H1 (cell line): ENCODE measurements at places on chromosomes 2 and 18.

DNA sequence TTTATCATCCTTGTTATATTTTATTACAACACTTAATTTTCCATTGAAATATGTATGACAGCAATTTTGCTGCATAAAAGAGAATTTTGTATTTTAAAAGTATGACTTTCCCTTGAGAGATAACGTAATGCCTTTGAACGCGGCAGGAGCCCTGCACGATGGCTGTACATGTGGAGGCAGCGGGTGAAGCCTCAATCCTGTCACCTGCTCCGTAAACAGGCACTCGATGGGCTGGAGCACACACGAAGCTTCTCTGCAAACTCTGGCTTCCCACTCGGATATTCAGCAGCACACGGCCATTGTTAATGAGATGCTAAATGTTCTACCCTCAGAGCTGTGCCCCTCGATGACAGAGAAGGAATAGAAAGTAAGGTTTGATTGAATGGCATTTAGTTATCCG lies 184.4 kb downstream of the RTP5 start:
- no peak for DNase-seq

DNA sequence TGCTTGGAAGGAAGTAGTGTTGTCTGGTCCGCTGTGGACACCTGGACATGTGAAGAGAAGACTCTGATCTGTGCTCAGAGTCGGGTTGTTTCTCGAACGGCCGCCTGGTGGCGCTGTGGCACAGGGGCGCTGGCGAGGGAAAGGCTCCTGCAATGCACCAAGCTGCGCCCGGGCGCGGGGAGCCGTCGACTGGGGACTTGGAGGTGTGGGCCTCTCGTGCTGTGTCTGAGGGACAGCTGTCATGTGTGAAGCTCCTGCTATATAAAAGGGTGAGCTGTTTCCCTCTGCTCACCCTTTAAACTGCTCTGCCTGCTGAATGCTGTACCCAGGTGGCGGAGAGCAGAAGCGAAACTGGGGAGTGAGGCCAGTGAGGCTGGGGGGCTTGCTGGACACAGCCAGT lies 44.0 kb downstream of the GNAL start:
- DNase-seq: peak; percentile 97

DNA sequence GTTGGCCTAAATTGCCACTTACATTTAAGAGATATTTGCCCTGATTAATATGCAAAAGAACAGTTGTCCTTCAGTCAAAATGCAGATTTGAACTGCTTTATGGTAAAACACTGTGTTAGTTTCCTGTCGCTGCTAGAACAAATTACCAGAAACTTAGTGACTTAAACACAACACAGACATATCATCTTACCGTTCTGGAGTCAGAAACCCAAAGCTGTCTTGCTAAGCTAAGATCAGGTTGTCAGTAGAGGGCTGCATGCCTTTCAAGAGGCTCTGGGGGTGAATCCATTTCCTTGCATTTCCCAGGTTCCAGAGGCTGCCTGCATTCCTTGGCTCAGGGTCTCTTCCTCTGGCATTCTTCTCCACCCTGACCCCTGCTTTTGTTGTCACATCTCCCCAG lies 149.5 kb downstream of the FAM161A start:
- DNase-seq: peak; percentile 8

GRCh38 chr2:33786881-33787280 lies 187.8 kb upstream of the FAM98A start:
- no peak for DNase-seq

GRCh38 chr2:160942476-160943142 lies 217.6 kb upstream of the TANK start:
- no peak for DNase-seq

- no peak for DNase-seq
These were observed 65.5 kb upstream of the PMAIP1 start for GRCh38 chr18:59834267-59834666.

- DNase-seq: no peak
These were observed 12.6 kb upstream of the EPB41L3 start for GRCh38 chr18:5556310-5556974.

DNA sequence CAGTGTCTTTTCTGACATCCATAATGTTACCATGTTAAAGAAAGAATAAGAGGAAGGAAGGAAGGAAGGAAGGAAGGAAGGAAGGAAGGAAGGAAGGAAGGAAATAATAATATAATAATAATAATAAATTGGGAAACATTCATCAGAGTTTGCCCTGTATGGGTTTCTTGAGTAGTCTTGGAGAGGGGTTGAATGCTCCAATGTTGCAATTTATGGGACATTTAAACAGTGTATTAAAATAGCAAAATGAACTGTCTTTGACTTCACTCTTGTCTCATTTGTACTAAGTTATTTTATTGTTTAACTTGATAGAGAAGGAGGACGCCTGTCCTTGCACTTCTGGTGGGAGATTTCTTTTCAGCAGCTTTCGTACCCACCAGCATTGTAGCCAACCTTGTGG lies 277.7 kb downstream of the RNF144A start:
- no peak for DNase-seq

- no peak for DNase-seq
These were observed 1669.3 kb downstream of the SUCLG1 start for GRCh38 chr2:82789851-82790205.

GRCh38 chr2:113822087-113822815 lies 65.8 kb upstream of the SLC35F5 start:
- no peak for DNase-seq

DNA sequence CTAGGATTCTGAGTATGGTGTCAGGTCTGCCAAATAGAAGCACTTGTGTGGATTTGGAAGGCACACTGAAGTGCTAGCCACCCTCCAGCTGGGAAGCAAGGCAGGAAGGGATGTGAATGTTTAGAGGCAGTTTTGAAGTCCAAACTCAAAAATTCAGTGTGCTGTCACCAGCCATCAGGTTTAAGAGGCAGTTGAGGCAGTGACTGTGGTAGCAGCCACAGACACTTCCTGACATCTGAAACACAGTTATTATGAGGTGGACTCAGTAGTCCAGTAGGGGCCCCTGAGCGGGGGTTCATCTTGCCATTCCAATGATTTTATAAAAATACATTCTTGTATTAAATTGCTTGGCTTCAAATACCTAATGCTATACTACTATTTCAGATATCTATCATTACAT lies 13.4 kb upstream of the DOCK10 start:
- DNase-seq: no peak
